ENCODE measurements at places on chromosomes 1 and 21.
A peak's percentile ranks its signal among the peaks of the same experiment; 100 is the strongest.

GRCh38 chr1:15337656-15338402 is 71.9 kb upstream of the EFHD2 start:
- no peak for DNase-seq

DNA sequence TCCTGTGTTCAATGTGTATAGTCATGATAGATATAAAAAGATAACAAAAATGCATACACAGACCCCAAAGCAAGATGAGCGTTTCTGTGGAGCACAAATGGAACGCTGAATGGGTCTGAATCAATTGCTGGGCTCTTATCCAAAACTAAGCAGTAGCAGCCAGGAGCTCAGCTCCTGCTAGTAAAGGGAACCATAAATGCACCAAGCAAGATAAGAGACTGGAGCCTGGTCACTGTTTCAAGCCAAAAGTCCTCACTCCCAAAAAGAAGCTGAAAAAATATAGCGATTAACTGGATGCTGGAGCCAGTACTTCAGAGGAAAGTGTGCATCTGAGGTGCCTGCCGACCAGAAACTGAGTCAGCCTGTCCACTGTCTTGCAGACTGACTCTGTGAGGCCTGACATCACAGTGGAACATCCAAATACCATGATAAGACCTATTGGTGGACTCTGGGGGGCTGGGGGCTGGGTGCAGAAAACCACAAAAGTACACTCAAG is 68.9 kb downstream of the LRRC8C start:
- no peak for DNase-seq

- DNase-seq: no peak
Observed at GRCh38 chr1:168218658-168219057, 7.1 kb upstream of the SFT2D2 start.

GRCh38 chr21:38144193-38144592 is 112.6 kb upstream of the KCNJ15 start:
- no peak for DNase-seq

DNA sequence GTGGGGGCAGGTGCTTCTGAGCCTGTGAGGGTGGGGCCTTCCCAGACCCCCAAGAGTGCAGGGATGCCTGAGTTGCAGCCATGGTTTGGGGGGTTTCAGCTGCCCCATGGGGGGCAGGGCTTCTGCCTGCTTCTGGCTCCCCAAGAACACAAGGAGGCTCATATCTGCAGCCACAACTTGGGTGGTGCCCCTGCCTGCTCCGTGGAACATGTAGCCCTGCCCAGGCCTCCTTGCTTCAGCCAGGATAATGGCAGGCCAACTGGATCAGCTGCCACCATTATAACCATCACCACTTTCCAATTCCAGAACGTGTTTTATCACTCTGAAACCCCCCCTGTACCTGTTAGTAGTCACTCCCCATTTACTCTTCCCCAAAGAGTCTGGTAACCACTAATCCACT is 14.0 kb downstream of the ZBTB40 start:
- no peak for DNase-seq

GRCh38 chr1:165958306-165958705 is 130.9 kb downstream of the UCK2 start:
- DNase-seq: no peak

- peak; percentile 59 for DNase-seq
Observed at GRCh38 chr1:239898062-239898730, 193.5 kb upstream of the FMN2 start.

DNA sequence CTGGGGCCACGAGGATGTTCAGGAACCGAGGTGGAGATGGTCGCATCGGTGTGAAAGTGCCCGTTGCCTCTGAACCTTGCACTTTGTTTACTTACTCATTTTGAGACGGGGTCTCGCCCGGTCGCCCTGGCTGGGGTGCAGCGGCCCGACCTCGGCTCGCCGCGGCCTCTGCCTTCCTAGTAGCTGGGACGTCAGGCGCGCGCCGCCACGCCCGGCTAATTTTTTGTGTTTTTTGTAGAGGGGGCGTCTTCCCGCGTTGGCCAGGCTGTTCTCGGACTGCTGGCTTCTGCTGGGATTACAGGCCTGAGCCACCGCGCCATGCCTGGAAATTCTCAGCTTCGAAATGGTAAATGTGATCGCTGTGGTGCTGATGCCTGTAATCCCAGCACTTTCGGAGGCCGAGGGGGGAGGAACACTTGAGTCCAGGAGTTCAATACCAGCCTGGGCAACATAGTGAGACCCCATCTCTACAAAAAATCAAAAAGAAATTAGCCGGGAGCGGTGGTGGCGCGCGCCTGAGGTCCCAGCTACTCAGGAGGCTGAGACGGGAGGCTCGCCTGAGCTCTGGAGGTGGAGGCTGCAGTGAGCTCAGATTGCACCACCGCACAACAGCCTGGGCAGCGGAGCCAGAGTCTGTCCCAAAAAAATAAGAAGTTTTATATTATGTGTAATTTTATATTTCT is 684 bp upstream of the MRPL20 start:
- DNase-seq: no peak

DNA sequence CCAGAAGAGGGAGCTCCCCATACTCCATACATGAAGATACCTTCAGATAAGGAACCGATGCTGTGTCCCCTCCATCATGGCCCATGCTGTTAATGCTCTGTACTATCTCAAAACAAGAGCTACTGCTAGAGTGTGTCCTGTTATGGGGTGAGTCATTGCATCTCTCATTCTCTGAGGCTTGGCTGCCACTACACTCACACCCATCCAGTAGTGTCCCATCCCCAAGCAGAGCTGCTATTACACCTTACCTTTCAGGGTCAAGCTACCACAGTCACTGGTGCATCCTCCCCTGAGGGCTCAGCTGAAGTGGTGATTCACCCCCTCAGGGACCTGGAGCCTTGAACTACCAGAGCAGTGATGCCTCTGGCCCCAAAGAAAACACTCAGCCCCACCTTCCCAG is 198.5 kb downstream of the PLA2G4A start:
- DNase-seq: no peak

DNA sequence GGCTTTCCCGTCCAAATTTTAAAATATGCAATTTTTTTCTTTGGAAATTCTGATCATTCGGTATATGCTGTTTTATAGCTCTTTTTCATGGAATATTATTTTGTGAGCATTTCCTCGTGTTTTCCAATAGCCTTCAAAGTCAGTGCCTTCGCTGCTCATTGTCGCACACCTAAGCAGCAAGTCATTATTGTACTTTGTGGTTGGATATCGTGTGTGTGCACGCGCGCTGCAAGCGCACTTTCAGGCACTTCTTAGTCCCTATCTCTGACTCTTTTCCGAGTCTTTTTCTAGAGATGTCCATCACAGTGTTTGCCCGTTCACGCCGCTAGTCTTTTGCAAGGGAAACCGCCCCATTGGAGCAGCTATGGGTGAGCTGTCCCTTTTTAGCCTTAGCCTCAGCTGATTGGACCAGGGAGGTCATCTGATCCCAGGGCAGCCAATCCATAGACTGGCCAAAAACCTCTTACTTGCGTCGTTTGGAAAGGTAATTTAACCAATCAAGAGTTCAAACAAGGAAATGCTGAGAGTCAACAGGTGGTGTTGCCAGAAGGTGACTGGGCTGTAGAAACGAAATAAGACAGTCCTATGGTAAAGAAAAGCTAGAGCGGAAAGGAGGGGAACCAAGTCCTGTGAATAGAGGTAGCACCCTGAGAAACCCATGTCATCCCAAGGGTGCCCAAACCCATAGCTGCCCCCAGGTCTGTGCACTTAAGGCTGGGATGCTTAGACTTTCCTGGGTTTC is 710 bp upstream of the HYI start:
- DNase-seq: peak; percentile 90

GRCh38 chr1:65955503-65955902 is 162.8 kb downstream of the PDE4B start:
- no peak for DNase-seq

- DNase-seq: peak; percentile 67
Observed at GRCh38 chr1:28359592-28360239, 9.8 kb upstream of the PHACTR4 start.

DNA sequence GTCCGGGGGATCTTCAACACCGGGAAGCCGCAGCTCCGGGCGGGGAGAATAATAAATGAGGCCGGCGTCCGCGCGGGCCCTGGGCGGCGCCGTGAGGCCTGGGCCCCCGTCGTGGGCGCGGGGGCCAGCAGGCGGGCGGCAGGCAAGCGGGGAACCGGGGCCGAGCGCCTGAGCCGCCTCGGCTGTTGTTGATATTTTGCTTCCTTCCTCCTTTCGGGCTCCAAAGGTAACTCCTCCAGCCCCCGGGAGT is at the start of gene MEF2D:
Gene MEF2D, minus strand, starts transcription at position 233 of the 250 bp plus-strand sequence. CDS start 17,483 bp downstream, outside the sequence.
- DNase-seq: no peak

GRCh38 chr21:36325373-36326010 is 5.5 kb downstream of the MORC3 start:
- DNase-seq: no peak

DNA sequence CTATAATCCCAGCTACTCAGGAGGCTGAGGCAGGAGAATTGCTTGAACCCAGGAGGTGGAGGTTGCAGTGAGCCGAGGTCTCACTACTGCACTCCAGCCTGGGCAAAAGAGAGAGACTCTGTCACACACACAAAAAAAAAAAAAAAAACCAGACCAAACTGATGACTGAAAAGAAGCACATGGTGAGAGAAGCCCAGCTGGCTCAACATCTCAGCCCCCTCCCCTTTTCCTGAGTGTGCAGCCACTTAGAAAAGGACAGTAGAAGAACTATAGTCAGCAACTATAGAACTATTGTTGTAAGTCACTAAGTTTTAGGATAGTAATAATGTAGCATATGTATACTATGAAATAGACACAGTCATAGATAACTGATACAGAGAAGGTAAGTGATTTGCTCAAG is 87.2 kb upstream of the RALGPS2 start:
- no peak for DNase-seq

DNA sequence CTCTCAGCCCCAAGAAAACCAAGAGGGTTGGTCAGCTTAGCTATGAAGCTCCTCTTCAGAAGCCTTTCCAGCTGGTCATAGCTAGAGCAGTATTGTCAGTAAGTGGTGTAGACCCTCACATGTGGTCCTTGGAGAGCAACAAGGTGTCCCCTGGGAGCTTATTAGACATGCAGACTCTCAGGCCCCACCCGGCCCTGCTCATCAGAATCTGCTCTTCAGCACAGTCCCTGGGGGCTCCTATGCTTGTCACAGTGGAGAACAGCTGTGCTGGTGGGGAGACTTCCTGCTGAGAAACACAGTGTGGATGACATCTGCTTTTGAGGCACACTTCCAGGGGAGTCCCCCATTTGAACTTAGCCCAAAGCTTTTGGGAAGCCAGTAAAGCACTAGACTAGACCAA is 21.9 kb upstream of the NEK2 start:
- DNase-seq: no peak

DNA sequence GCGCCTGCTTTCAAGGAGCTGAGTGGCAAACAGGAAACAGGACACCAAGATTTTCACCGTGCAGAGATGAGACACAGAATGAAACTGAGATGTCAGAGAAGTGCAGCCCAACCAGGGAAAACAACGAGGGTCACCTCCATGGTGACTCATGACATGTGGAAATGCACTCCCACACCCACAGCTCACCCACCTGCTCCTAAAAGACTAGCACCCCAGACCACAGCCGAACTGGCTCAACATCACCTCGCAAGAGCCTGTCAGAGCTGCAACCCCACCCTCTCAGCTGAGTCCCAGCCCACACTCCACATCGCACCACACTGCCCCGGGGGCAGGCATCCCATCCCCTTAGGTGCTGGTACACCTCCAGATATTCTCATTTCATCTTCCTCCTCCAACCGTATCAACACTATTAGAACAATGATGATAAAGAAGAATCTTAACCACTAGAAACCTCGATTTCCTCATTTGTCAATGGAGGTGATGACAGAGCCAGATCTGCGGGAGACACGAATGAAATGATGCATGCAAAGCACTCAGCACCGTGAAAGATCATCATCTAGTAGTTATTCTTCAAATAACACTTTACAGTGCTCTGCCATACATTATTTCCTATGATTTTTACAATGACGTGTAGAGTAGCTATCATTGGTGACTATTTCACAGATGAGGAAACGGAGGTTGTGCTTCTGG is 103.2 kb downstream of the DMRTB1 start:
- DNase-seq: peak; percentile 27

GRCh38 chr1:179366093-179366800 is 476 bp downstream of the AXDND1 start:
- no peak for DNase-seq

DNA sequence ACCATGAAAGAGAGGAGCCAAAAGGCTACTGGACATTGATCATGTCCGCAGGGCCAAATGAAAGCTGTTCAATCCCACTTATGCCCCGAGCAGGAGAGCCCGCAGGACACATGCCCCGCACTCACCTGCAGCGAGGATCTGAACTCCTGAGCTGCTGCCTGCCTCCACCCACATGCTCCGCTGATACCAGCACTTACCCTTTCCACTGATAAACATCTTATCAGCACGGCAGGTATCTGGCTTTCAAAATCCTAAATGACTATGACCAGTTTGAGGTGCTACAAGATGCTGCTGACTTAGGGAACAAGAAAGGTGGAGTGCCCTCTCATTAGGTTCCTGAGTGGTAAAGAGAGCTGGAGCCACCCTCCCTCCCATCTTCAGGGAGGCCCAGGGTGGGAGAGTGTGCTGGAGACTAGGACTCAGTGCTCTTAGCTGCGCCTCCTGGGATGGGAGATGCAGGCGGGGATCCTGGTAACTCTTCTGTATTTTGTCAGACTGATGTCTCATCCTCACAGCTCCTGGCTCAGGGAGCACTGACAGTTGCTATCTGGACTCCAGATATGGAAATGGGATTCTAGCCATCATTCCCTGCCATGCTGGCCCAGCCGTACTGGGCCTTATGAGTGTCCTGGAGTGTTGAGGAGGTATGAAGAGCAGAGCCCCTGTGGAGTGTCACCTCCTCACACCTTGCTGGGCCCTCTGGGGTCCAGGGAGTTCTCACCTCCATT is 86.4 kb upstream of the F3 start:
- no peak for DNase-seq

DNA sequence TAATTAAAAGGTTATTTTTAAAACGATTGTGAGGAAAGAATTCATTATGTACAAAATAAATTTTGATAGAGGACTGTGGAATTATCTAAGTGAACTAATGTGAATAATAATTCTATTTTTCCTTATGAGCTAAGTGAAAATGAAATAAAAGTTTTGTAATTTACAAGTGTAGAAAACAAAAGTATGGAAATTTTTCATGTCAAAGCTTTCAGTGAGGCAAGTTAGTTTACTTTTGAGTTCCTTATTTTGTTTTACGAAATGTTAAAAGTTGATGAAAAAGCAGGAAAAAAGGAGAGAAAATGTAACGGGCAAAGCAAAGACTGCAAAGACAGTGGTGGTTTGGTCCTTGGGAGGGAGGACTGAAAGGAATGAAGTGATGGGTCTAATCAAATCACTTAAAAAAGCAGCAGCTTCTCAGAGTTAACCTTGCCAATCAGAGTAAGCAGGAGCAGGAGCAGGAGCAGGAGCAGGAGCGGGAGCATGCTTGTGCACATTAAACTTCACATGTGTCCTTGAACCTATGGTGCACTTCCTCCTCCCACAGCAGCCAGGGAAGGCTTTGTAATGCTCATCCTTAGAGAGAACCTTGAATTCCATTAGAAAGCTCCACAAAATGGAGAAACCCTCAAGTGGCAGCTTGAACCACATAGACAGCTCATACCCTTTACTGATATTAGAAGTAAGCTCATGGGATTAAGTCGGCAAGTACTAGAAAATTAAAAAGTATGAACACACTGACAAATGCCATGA is 133.4 kb downstream of the LHX4 start:
- DNase-seq: no peak

GRCh38 chr1:20476265-20477038 is 9.6 kb downstream of the CAMK2N1 start:
- peak; percentile 75 for DNase-seq
